GM04503 (cell line): ENCODE measurements at places on chromosomes 13 and 19.

DNA sequence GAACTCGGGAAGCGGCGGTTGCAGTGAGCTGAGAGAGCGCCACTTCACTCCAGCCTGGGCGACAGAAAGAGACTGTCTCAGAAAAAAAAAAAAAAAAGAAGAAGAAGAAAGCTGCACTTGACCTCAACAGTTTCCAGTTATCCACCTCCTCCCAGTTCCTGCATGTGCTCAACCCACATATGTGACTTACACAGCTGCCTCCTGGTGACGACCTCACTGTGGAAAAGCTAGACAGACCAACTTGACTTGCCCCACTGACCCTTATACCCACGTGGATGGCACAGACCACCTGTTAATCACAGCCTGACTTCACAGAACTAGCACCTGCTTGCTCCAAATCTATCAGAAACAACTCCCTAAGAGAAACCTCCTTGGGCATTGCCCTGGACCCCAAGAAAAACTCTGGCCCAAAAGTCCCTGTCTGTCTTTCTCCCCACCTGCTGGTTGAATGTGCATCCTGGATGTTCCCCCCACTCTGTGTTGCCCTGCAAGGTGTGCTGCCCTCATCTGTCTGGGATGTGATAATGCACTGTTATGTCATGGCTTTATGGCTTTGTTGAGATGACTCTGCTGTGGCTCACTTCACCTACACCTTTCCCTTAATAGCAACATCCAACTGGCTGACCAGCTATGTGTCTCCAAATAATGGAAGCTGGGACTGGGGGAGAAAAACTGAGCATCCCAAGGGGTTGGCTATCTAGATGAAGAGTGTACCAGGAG lies 2.8 kb downstream of the ZNF20 start:
- no peak for DNase-seq

DNA sequence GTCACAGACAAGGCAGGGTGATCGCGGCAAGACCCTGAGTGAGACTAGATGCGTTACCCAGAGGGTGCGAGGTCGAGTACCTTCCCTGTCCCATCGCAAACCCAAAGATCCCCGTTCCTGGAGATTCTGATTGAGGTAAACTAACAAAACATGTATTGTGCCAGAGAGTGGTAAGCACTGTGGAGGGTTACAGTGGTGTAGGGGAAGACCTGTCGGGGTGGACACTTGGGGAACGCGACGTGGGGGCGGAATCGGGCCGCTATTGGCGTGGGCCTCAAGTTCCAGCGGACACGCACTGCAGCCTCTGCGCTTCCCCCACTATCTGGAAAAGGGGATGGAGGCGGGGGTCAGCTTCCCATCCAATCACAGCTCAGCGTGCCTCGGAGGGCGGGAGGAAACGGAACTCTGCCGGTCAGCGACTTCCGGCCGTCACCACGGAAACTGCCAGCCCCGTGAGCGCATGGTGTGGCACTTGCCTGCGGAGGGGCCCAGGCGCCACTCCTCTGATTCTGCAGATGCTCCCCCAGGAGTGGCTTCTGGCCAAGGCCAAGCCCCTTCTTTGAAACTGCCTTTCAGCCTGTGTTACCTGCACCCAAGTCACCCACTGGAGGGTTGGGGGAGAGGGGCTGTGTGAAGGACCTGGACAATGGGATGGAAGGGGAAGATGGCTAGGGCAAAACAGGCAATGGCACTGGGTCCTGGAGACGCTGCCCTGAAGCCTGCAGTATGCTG lies 1.0 kb upstream of the UBE2M start:
- peak; percentile 61 for DNase-seq

GRCh38 chr19:19202707-19203011 lies 555 bp downstream of the NR2C2AP start:
- no peak for DNase-seq

DNA sequence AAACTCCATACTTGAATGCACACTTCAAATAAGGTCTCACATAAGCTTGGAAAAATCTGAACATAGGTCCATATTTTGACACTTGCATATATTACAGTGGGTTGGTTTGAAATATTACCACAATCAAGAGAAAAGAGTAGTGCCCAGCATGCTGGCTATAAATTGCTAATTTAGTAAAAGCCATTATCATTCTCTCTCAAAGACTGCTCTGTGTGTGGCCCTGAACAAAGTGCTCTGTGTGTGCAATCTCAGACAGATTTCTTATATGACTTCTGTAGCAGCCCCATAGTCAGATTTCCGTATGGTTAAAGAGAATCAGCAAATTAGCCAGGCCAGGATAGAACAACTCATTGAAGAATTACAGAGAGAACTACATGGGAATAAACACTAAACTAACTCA lies 78.2 kb downstream of the LIG4 start:
- no peak for DNase-seq
